ENCODE measurements at places on chromosomes 5 and 9.

- DNase-seq = no peak
These were observed 593.2 kb upstream of the CLINT1 start for GRCh38 chr5:158451993-158452672.

DNA sequence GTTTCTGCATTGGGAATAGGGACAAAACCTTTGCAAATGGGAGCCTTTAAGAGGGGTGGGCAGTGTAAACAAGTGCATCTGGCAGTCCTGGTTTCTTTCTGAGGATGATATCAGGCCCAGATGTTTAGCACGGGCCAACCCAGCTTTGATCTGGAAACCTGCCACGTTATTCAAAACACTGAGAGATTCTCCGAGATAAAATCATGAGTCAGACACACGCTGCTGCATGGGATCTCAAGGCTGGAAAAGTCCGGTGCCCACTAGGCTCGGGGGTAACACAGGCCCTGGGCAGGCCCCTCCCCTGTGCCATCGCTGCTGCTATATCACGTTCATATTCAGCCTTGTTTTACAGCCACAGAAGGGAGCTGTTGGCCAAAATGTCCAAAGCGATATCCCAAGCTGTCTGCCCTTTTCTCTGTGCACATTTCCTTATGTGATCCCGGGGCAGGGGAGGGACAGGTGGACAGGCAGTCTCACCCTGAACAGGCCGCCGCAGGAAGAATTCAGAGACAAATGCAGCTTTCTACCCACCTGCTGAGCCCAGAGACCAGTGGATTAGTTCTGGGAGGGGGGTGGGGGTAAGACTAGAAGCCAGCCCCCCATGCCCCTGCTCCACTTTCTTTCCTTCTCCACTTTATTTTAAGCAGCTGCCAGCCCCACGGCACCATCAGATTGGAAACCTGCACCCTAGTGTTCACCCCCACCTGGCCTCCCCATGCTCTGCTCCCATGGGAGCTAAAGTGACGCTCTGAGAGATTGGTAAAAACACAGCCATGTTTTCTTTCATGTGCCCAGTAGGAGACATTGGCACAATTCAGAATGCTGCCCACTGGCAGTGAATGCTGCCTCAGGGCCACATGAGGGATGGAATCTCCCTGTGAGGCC lies 63.1 kb downstream of the TMOD1 start:
- no peak for DNase-seq

DNA sequence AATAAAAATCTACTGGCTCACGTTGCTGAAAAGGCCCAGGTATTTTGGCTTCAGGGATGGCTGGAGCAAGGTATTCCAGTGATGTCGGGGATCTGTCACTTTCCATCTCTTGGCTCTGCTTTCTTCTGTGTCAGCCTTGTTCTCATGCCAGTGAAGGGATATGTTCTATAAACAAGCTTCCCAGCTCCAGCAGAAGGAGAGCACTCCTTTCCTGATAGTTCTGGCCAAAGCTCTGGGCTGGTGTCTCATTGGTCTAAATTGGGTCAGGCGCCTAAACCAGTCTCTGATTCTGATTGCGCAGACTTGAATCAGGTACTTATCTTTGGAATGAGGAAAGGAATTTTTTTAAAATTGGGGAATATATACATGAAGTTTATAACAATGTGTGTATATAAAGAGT lies 5.1 kb downstream of the SNX30 start:
- no peak for DNase-seq

DNA sequence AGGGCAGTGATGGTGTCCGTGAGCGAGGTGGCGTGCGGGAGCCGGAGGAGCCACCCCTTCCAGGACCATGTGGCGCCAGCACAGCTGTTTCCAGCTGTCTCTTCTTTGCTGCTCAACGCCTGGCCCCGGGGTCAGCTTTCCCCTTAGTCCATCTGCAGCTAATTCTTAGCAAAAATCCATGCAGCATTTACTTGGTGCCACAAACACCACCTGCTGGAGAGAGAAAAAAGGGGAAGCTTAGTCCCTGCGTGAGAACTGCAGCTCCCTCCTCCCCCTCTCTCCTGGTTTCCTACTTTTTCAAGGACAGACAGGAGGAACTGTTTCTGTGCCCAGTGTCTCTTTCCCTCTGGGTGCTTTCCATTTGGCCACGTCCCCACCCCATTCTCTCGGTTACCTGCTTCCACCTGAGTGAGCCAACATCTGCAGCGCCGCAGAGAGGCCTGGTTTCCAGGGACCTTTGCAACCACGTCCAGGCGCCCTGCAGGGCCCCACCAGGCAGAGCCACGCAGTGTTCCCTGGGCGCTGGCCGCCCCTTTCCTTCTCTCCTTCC lies 3.4 kb downstream of the SLC6A19 start:
- DNase-seq = no peak

DNA sequence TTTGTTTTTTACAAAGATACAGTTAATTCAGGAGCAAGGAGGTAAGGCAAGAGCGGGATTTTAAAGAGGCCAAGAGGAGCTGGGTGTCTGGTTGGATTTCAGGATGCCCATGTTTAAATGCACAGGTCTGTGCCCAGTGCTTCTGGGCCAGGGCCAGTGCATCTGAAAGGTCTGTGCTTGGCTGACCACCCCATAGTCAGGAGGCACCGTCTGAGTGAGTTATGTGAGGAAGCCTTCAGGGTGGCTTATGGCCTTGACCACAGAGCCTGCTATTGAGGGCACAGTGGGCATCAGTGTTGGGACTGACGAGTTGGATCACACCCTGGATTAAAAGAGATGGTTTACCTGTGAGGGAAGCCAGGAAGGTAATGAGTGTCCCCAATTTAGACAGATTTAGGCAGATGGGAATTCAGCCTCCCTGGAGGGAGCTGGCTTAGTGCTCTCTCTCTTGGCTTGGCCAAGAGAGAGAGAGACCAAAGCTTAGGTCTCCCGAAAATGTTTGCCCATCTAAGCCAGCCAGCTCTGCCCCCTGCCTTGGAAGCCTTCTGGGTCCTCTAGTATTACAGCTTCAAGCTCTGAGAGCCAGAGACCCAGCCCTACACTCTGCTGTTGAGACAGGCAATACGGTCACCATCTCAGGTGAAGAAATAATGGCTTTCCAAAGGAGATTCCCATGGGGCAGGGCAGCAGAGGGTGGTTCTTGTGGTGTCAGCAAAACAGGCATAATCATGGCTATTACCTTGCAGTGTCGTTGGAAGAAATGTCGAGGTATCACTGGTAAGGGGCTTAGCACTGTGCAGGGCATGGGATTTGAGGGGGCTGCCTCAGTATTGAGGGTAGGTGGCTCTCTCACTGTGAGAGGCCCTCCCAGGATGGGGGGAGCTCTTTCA lies 68.6 kb downstream of the RGS3 start:
- no peak for DNase-seq

GRCh38 chr5:14440582-14441431 lies 140.8 kb upstream of the OTULINL start:
- DNase-seq = no peak

GRCh38 chr9:109512170-109512756 lies 14.2 kb upstream of the PTPN3 start:
- DNase-seq = no peak

- peak; percentile 97 for DNase-seq
These were observed 2.4 kb upstream of the OMD start for GRCh38 chr9:92426501-92427145.
